Mammary epithelial cell (primary cell): ENCODE measurements at places on chromosomes 2 and 18. TPM values are rescaled to one million over a fixed set of nuclear protein-coding genes. Genes with fewer than 3 reads are reported as not detected.

DNA sequence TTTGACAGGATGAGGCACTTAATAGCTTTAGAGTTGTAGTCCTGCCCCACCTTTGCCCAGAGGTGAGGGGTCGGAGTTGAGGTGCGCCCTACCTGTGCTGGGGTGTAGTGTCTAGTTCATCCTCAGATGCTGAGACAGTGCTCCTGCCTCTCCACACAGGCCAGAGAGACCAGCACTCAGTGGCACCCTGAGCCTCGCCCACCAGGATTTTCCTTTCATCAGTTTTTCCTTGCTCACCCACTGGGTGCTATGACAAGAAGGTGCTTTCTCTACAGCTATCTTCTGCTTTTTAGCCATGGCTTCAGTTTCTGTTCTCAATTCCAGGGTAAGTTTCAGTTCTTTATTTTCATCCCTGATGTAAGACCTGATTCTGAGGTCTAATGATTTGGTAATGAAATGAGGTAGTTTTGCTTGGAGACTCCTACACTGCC is 16.8 kb upstream of the TMEM131 start:
- no peak for DNase-seq

DNA sequence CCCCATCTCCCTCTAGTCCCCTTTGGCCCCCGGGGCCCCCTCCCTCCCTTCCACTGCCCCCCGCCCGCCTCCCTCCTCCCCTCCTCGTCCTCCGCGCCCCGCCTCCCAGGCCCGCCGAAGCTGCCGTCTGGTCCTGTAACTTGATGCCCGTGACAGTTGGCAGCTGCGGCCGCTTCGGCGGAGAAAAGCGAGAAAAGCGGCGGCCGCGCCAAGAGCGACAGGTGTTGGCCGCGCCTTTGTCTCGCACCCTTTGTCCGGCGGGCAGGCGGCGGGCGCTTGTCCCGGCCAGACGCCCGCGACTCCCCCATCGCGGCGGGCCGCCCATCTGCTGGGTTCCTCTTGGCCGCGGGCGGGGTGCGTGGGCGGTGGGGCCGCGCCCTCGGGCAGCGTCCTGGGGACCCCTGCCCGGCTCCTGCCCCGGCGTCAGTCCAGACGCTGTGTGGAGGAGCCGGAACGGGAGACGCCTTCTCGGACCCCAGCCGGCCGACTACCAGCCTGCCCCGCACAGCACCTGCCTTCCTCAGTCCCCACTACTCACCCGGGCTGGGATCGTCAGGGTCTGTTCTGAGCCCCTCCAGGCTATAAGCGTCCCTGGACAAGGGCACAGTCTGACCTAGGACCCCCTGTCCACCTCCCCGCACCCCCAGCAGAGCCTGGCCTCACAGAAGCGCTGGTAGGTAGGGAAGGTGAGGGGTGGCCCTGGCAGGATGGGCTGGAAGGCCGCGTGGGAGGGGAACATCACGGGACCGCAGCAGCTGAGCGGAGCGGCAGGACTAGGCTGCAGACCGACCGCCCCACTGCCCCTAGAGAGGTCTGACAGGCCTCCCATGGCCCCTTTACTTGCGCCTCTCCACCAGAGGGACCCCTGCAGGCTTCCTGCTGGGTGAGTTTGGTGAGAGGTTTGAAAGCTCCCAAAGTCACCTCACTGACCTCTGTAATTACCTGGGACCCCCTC is 1.2 kb upstream of the HES6 start:
- no peak for DNase-seq

The CDH7 gene
- polyA plus RNA-seq: not detected

GRCh38 chr2:112774536-112775285 is 9.6 kb downstream of the IL1A start:
- DNase-seq: no peak

The OSGEPL1 gene
- 5.0 TPM for polyA plus RNA-seq

The POU3F3 gene
- polyA plus RNA-seq: not detected
